ENCODE measurements at places on chromosomes 13 and 19. TPM values are rescaled to one million over a fixed set of nuclear protein-coding genes. Genes with fewer than 3 reads are reported as not detected.

ANGPTL4 gene
- 0.64 TPM for total RNA-seq

CA11 gene
- total RNA-seq: 1.3 TPM

SBK2 gene
- total RNA-seq: not detected

VSIG10L gene
- 0.43 TPM for total RNA-seq

TUBA3C gene
- total RNA-seq: not detected

LILRB1 gene
- not detected for total RNA-seq

GJB2 gene
- total RNA-seq: not detected

LMTK3 gene
- total RNA-seq: 0.32 TPM

UBAC2 gene
- 45.3 TPM for total RNA-seq

CGB2 gene
- total RNA-seq: not detected

PABPC3 gene
- under 0.01 TPM for total RNA-seq

ELSPBP1 gene
- not detected for total RNA-seq

ZNF546 gene
- total RNA-seq: 3.9 TPM

PRODH2 gene
- not detected for total RNA-seq

IGFL1 gene
- not detected for total RNA-seq

IL11 gene
- 5.2 TPM for total RNA-seq

EFNA2 gene
- total RNA-seq: not detected

B3GNT8 gene
- total RNA-seq: 1.6 TPM

MBD3L3 gene
- total RNA-seq: not detected

NOVA2 gene
- total RNA-seq: not detected

HSH2D gene
- not detected for total RNA-seq

ABHD13 gene
- 10.8 TPM for total RNA-seq

FSD1 gene
- total RNA-seq: 8.6 TPM

OR10H1 gene
- total RNA-seq: not detected

ICAM5 gene
- 5.5 TPM for total RNA-seq

NXNL1 gene
- total RNA-seq: not detected

ZNF615 gene
- 9.9 TPM for total RNA-seq

HSD17B14 gene
- 12.2 TPM for total RNA-seq

LAIR1 gene
- total RNA-seq: under 0.01 TPM

FLT3 gene
- total RNA-seq: not detected

LPAR6 gene
- 10.3 TPM for total RNA-seq

UBE2L5 gene
- not detected for total RNA-seq

C19orf81 gene
- total RNA-seq: not detected

MISP3 gene
- total RNA-seq: under 0.01 TPM

CSNK1A1L gene
- total RNA-seq: not detected

KLK2 gene
- total RNA-seq: not detected

CRX gene
- not detected for total RNA-seq

GRIK5 gene
- not detected for total RNA-seq

SMG9 gene
- total RNA-seq: 13.0 TPM

OR7C1 gene
- not detected for total RNA-seq

SMIM17 gene
- total RNA-seq: not detected

KRTDAP gene
- not detected for total RNA-seq

LIM2 gene
- not detected for total RNA-seq

ACER1 gene
- total RNA-seq: not detected

ZNF345 gene
- total RNA-seq: 6.0 TPM

SYDE1 gene
- total RNA-seq: 61.2 TPM

NLRP4 gene
- not detected for total RNA-seq

CLEC17A gene
- total RNA-seq: not detected

CERS1 gene
- 0.32 TPM for total RNA-seq

FCGBP gene
- under 0.01 TPM for total RNA-seq

ZNF302 gene
- total RNA-seq: 15.1 TPM
